T-cell (primary cell): ENCODE measurements at places on chromosomes 6 and 20. TPM values are rescaled to one million over a fixed set of nuclear protein-coding genes. Genes with fewer than 3 reads are reported as not detected.

- no peak overlapping the region for H3K4me3 ChIP-seq
- H3K4me1 ChIP-seq, result no peaks in the 10 kb centered on the region
- no peaks in the 10 kb centered on the region for H3K36me3 ChIP-seq
- no peaks in the 10 kb centered on the region for H3K27me3 ChIP-seq
Observed at GRCh38 chr6:117143647-117144046, 121.7 kb upstream of the VGLL2 start.

Gene FOXS1
- not detected for total RNA-seq

DNA sequence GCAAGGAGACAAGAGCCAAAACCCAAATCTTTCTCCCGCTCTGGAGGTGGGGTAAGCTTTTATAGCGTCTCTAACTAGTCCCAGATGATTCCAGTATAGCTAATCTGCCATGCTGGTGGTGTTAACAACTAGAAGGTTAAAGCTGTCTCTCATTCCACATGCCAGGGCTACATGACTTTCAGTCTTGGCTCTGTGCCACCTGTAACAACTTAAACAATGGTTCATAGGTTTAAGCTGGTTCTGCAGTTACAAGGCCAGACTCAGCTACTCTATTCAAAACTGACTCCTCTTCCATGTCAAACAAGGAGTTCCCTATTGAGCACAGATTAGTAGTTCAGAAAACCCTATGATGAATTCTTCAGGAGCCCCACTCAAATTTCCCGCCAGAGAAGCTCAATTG lies 128.9 kb downstream of the ELOVL4 start:
- H3K4me1 ChIP-seq, result no peaks in the 10 kb centered on the region
- DNase-seq, result no peak
- H3K4me3 ChIP-seq, result no peak overlapping the region
- no peaks in the 10 kb centered on the region for H3K27me3 ChIP-seq

GRCh38 chr6:30447237-30447636 lies 42.1 kb upstream of the HLA-E start:
- no peak overlapping the region for H3K27ac ChIP-seq
- H3K36me3 ChIP-seq, result no peaks in the 10 kb centered on the region
- peaks cover 22% of the 10 kb centered on the region for H3K4me1 ChIP-seq
- peaks cover 20% of the 10 kb centered on the region for H3K27me3 ChIP-seq
- H3K4me3 ChIP-seq, result no peak overlapping the region

GRCh38 chr6:34901930-34902329 lies 12.9 kb downstream of the ANKS1A start:
- DNase-seq, result no peak
- H3K27me3 ChIP-seq, result no peaks in the 10 kb centered on the region
- no peak overlapping the region for H3K27ac ChIP-seq
- H3K4me3 ChIP-seq, result no peak overlapping the region
- no peaks in the 10 kb centered on the region for H3K4me1 ChIP-seq

DNA sequence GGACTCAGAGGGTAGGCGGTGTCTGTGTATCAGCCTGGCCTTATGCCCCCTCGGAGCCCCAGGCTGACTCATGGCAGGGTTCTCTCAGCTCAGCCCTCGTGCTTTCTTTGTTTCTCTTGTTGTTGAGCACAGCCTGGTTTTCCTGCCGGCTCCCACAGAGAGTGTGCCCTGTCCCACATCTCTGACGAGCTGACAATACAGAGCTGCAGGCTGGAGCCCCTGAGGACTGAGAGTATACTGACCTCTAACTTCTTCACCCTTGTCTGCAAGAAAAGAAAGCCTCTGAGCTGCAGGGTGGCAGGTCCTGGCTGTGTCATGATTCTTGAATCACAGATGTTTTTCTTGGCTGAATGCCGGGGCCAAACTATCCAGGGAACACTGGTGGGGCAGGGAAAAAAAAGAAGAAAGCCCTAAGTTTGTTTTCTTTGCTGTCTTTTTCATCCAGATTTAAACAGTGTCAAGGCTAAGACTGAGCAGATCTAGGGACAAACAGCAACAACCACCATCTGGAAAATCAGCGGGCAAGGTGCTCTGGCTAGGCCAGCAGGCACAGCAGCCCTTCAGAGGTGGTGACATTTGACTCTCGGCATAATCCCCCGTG lies 63.3 kb upstream of the ZNF133 start:
- no peaks in the 10 kb centered on the region for H3K27me3 ChIP-seq
- no peak for DNase-seq
- no peaks in the 10 kb centered on the region for H3K36me3 ChIP-seq
- H3K27ac ChIP-seq, result no peak overlapping the region
- H3K4me1 ChIP-seq, result no peaks in the 10 kb centered on the region

Gene NINL
- total RNA-seq, result 3.3 TPM

Gene SUMO4
- total RNA-seq, result 6.6 TPM
